ENCODE measurements at places on chromosomes 1 and 21. TPM values are rescaled to one million over a fixed set of nuclear protein-coding genes. Genes with fewer than 3 reads are reported as not detected.

DNA sequence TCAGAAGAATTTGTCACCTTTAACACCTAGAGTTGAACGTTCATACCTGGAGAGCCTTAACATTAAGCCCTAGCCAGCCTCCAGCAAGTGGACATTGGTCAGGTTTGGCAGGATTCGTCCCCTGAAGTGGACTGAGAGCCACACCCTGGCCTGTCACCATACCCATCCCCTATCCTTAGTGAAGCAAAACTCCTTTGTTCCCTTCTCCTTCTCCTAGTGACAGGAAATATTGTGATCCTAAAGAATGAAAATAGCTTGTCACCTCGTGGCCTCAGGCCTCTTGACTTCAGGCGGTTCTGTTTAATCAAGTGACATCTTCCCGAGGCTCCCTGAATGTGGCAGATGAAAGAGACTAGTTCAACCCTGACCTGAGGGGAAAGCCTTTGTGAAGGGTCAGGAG lies 52.3 kb downstream of the UBE4B start:
- H3K36me3 ChIP-seq, result peaks cover 29% of the 10 kb centered on the region
- no peak overlapping the region for H3K4me3 ChIP-seq
- H3K4me1 ChIP-seq, result no peaks in the 10 kb centered on the region
- H3K27me3 ChIP-seq, result no peaks in the 10 kb centered on the region

DNA sequence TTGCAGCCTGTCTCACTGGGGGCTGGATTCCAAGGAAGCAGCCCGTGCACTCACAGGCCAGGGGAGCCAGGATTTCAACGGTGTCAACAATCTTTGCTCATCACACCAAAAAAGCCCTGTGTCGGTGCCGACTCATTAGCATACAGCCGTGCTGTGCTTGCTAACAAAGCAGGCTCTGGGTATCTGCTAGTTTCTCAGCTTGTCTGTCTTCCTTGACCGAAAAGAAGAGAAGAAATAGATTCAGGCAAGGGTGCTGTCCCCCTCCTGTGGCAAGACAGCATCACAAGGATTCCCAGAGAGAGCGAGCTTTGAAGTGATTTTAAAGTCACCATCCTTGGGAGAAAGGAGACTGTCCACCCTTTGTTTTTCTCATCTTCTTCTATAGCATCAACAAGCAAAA lies 214.7 kb downstream of the SDCCAG8 start:
- DNase-seq, result no peak
- no peak overlapping the region for H3K27ac ChIP-seq
- no peaks in the 10 kb centered on the region for H3K36me3 ChIP-seq
- H3K27me3 ChIP-seq, result no peaks in the 10 kb centered on the region

GRCh38 chr1:2856066-2856390 lies 54.5 kb upstream of the TTC34 start:
- H3K27me3 ChIP-seq, result peaks cover 66% of the 10 kb centered on the region
- H3K4me1 ChIP-seq, result no peaks in the 10 kb centered on the region
- DNase-seq, result no peak
- no peaks in the 10 kb centered on the region for H3K36me3 ChIP-seq
- no peak overlapping the region for H3K4me3 ChIP-seq

DNA sequence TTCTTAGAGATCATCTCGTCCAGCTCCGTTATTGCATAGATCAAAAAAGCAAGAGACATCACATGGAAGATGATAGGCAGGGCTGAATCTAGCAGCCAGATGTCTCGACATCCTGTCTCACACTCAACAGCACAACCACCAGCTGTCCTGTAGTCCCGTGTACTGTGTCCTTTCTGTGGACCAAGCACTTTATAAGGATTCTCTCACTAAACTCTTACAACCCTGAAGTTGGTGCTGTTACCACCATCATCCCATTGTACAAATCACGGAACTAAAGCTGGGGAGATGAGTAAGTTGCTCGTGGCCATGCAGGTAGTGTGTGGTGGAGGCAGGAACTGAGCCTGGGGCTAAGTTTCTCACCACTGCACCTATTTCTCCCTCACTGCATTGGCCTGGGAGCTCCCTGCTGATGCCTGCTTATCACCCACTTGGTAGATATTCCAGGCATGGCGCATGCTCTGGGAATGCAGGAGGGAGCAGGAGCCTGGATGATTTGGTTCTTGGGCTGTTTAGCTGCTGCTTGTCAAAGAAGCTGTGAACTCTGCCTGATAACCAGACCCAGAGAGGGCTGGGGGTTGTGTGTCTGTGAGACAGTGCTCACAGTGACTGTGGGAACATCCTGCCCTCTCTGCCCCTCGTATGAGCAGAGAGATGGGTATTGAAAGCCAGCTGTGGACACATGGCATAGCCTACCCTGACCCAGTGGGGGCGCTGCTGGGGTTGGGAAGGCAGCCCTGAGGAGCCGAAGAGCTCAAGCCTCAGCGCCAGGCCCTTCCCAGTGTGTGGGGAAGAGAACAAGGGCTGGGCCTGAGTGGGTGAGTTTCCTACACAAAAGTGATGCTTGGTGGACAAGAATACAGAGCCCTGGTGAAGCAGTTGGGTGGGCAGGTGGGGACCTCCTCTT lies 13.6 kb downstream of the PPFIA4 start:
- no peak for DNase-seq
- no peak overlapping the region for H3K4me3 ChIP-seq
- no peaks in the 10 kb centered on the region for H3K36me3 ChIP-seq
- peaks cover 14% of the 10 kb centered on the region for H3K27me3 ChIP-seq
- H3K27ac ChIP-seq, result no peak overlapping the region

GRCh38 chr1:236507022-236507700 lies 16.6 kb upstream of the LGALS8 start:
- DNase-seq, result peak; percentile 71
- H3K4me1 ChIP-seq, result peaks cover 63% of the 10 kb centered on the region
- H3K27me3 ChIP-seq, result no peaks in the 10 kb centered on the region
- H3K4me3 ChIP-seq, result no peak overlapping the region
- H3K36me3 ChIP-seq, result no peaks in the 10 kb centered on the region

- H3K36me3 ChIP-seq, result no peaks in the 10 kb centered on the region
- peaks cover 4% of the 10 kb centered on the region for H3K4me1 ChIP-seq
- DNase-seq, result no peak
- no peak overlapping the region for H3K4me3 ChIP-seq
Observed at GRCh38 chr21:45388611-45389296, 16.2 kb upstream of the COL18A1 start.

DNA sequence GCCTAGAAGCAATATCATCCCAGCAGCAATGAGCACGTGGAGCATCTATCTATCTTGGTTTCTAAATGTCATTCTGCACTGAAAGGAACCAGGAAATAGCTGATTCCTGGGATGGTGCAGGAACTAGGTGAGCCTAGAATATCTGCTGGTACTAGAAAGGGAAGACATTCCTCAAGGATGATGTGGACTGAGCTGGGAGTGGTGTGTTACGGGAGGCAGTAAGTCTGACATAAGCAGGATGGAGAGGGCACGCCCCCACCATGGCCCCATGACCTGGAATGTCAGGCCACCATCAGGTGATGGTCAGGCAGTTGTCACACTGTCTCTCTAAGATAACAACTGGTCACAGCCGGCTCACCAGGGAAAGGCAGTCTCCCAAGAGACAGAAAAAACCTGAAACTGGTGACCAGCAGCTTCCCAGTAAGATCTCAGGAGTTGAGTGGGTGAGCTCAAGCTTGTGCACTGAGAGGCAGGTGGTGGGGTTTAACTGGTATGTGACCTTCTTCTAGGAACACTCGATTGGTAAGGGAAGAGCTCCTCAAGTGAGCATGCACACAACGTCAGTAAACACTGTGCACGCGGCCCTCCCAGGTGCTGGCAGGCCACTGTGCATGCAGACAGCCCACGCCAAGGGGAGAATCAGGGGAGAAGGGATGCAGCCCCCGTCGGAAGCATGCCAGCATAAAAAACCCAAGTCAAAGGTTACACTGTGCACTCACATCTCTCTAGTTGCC lies 148.7 kb downstream of the ADSS2 start:
- peak overlapping the region; percentile 29 for H3K27ac ChIP-seq
- H3K27me3 ChIP-seq, result no peaks in the 10 kb centered on the region

- no peak overlapping the region for H3K4me3 ChIP-seq
- no peaks in the 10 kb centered on the region for H3K27me3 ChIP-seq
- no peak for DNase-seq
- H3K36me3 ChIP-seq, result no peaks in the 10 kb centered on the region
- no peak overlapping the region for H3K27ac ChIP-seq
Observed at GRCh38 chr1:89760496-89760895, 60.3 kb upstream of the LRRC8D start.

DNA sequence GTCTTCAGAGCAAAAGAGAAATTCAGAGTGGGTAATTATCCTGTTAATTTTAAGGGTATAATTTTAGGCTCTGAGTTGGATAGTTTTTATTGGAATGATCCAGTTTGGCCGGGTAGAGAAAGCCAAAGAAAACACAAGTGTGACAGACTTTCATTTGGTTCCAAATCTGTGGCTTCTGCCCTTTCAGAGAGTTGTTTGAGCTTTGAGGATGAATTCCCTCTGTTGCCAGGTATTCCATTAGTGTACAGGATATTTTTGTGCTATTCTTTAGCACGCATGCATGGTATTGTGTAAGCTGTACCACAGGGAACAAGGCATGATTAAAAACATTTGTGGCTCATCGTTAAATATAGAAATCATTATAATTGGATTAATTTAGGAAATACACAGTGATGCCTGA lies 384.4 kb downstream of the ADGRL2 start:
- H3K27me3 ChIP-seq, result no peaks in the 10 kb centered on the region
- no peaks in the 10 kb centered on the region for H3K36me3 ChIP-seq
- no peaks in the 10 kb centered on the region for H3K4me1 ChIP-seq
- DNase-seq, result peak; percentile 40

DNA sequence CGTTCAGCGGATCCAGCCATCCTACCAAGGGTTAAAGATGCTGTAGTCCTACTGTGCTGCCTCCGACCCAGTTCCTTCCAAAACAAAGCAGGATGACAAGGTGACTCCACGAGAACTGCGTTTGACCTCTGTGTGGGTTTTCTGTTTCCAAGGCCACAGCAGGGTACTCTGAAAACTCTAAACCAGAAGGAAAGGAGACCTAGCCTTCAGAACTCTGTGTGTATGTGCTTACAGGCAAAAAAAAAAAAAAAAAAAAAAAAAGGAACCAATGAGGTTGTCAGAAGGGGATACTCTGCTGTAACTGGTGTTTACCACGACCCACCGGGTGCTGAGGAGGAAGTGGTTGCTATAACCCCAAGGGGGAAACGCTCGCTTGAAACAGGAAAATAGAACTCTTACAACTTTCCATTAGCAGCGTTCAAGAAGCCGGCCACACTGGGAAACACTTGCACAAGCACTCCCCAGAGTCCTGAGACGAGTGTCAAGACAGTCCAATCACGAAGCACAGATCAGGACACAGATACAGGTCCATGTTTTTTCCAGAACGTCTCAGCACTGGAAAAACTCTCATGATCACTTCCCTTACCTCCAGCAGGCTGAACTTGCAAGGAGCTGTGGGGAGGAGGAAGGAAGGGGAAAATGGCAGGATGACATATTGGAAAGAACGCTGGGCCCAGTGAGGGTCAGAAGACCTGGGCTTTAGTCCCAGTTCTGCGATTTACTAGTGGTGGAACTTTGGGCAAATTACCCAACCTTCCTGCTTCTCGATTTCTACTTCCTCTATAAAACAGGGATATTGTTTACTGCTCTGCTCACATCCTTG lies 64.0 kb downstream of the ITPKB start:
- DNase-seq, result peak; percentile 85
- no peak overlapping the region for H3K4me3 ChIP-seq
- H3K36me3 ChIP-seq, result no peaks in the 10 kb centered on the region

- H3K4me3 ChIP-seq, result no peak overlapping the region
- H3K27me3 ChIP-seq, result no peaks in the 10 kb centered on the region
- DNase-seq, result no peak
- H3K4me1 ChIP-seq, result no peaks in the 10 kb centered on the region
- H3K36me3 ChIP-seq, result peaks cover under 1% of the 10 kb centered on the region
- H3K27ac ChIP-seq, result no peak overlapping the region
Observed at GRCh38 chr21:42683371-42684108, 30.1 kb downstream of the PDE9A start.

GRCh38 chr1:223041481-223041880 lies 101.6 kb downstream of the TLR5 start:
- H3K27ac ChIP-seq, result no peak overlapping the region
- no peak overlapping the region for H3K4me3 ChIP-seq
- DNase-seq, result no peak

DNA sequence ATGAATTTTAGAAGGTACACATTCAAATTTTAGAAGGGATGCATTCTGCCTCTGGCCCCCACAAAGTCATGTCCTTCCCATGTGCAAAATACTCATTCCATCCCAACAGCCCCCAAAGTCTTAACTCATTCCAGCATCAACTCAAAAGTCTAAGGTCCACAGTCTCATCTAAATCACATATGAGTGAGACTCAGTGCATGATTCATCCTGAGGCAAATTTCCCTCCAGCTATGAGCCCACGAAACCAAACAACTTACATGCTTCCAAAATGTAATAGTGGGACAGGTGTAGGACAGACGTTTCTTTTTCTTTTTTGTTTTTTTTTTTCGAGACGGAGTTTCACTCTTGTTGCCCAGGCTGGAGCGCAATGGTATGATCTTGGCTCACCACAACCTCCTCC lies 12.5 kb upstream of the WNT2B start:
- no peaks in the 10 kb centered on the region for H3K4me1 ChIP-seq
- H3K36me3 ChIP-seq, result no peaks in the 10 kb centered on the region
- H3K4me3 ChIP-seq, result no peak overlapping the region
- no peak overlapping the region for H3K27ac ChIP-seq

CD52 gene
- polyA plus RNA-seq, result 27.3 TPM

All from stomach (tissue), 19 donors.